ENCODE measurements at places on chromosomes 3 and 15. TPM values are rescaled to one million over a fixed set of nuclear protein-coding genes. Genes with fewer than 3 reads are reported as not detected.

The KCNAB1 gene
- total RNA-seq, result 9.1 TPM

The SMCO1 gene
- not detected for total RNA-seq

The MYO5A gene
- total RNA-seq, result 25.3 TPM

The C3orf52 gene
- total RNA-seq, result 50.2 TPM

The RCN2 gene
- 47.4 TPM for total RNA-seq

The LRRC2 gene
- total RNA-seq, result 0.81 TPM

The ALAS1 gene
- total RNA-seq, result 144 TPM

The ATP8B4 gene
- 29.2 TPM for total RNA-seq

The COL6A5 gene
- not detected for total RNA-seq

The PRTG gene
- 3.7 TPM for total RNA-seq

The RBP2 gene
- total RNA-seq, result not detected

DNA sequence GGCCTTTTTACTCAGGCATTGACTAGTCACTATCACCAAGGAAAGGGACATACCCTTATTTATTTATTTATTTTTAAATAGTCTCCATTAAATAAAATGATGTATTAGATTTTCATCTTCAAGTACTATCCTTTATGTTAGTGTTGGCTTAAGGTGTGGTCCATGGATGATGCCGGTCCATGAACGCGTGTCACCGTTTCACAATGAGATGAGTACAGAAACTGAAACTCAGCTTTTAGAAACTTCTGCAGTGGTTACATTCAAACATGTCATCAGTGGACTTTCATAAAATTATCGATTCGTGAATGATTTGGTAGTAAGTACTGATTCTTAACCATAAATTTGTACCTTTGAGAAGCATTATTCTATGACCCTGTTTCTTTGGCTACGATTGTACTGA, 166.6 kb downstream of the SATB1 start:
- no peak for DNase-seq

DNA sequence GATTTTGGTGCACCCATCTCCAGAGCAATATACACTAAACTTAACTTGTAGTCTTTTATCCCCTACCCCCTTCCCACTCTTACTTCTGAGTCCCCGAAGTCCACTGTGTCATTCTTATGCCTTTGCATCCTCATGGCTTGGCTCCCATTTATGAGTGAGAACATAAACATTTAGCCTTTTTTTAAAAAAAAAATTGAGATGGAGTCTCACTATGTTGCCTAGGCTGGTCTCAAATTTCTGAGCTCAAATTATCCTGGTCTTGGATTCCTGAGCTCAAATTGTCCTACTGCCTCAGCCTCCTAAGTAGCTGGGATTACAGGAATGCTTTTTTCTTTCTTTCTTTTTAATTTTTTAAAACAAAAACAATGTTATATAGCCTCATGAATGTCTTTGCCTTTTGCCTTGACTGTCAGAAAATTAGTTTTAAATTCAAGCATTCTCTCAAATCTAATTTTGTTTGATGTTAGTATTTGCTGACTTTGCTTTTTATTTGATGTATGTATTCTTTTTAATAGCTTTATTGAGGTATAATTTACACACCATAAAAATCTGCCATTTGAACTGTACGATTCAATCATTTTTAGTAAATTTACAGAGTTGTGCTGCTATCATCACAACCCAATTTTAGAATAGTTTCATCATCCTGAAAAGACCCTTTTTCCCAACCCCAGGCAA, 46.9 kb downstream of the NFKBIZ start:
- no peak for DNase-seq

DNA sequence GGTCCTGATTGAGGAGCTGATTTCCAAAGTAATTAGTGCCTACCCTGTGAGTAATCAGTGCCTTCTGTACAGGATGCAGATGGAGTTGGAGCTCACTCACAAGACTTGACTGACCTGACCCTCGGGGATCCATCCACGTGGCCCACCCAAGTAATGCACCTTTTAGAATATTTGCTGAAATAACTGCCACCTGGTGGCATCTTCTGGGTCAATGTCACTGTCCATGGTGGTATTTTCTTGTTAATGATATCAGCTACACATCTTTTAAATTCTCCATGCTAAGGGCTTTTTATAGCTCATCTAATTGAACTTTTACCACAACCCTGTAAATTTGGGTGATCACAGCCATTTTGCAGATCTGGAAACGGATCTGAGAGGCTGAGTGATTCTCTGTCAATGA, 74.3 kb upstream of the ANKRD34C start:
- no peak for DNase-seq

GRCh38 chr3:195388380-195388779, 54.4 kb downstream of the ACAP2 start:
- DNase-seq, result no peak

- DNase-seq, result peak; percentile 74
Measured at GRCh38 chr3:42653560-42654330, at the start of gene ZBTB47. Gene ZBTB47, plus strand, starts transcription at chr3:42653697. Its CDS starts 4,659 bp downstream, at chr3:42658356.

DNA sequence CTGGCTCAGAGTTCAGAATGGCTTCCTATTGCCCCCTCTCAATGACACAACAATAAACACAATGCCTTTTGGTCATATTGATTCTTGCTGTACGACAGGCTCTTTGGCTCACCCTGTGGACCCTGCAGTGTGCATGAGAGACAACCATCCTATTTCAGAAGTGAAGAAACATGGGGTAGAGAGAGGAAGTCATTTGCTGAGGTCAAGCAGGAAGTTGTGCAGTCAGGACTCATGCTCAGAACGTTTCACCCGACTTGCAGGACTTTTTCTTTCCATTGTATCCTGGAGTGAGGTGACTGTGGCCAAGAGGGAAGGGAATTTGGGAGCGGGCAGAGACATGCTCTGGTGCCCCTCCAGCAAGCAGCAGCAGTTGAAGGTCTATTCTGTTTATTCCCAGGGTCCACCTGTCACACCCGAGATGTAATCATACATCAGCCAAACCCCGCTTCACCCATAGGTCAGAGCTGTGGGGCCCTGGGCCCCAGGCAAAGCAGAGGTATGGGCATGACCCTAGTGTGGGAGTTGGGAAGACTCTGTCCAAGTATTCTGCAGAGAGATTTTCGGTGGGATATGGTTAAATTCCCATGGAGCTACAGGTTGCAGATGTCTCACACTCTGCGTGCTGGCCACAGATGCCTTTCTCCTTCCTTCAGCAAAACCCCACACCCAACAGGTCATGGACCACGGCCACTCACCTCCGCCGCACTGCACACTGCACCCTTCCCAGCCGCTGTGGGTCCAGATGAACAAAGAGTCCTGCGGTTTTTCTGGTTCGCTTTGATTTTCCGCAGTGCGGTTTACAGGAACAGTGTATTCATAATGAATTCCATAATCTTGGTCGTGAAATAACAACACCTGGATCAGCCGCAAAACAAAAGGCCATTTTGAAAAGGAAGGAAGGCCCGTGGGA, 290.6 kb downstream of the ADAMTS17 start:
- DNase-seq, result no peak

- no peak for DNase-seq
Measured at GRCh38 chr3:53680028-53680427, 166.2 kb downstream of the CHDH start.

- no peak for DNase-seq
Measured at GRCh38 chr3:14516738-14517345, 23.3 kb downstream of the GRIP2 start.

GRCh38 chr3:18716821-18717220, 291.7 kb upstream of the SATB1 start:
- DNase-seq, result no peak

DNA sequence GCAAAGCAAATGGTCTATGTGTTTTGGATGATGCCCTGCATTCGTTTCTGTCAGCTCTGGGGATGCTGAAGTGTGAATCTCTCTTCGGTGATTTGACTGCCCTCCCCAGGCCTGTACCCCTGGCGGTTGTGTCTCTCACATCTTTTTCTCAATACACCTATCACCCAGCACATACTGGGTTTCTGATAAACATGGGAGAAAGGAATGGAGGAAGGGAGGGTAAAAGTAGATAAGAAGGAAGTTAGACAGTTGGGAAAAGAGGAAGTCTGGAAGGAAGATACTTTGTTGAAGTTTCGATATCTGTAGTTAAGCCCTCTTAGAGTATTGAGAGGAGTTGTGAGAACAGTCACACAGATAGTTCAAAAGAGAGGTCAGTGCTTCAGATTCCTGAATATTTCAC, 35.8 kb upstream of the LRTM1 start:
- DNase-seq, result no peak

DNA sequence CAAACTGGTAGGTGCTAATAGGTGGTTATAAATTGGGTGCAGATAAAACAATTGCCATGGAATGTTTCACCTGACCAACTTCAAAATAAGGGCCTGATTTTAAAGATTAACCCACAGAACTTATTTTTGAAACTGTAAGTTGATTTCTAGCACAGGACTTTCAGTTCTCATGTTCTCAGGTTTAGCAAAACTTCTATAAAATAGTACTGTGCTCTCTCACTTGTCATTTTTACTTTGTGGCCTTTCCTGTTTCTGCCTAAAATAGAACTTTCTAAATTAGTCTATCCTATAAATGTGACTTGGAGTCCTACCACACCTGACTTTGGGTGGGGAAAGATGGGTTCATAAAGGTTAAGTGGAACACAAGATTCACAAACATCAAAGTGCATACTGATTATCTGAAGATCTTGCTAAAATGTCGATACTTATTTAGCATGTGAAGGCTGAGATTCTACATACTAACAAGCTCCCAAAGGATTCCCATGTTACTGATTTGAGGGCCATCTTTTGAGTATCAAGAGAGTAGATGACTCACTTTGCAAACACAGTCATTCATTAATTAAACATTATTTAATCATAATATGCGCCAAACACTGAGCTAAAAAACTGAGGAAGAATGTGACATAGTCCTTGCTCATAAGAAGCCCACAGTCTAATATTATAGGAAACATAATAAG, 38.6 kb downstream of the BTLA start:
- DNase-seq, result no peak

GRCh38 chr3:24374801-24375200, 119.8 kb downstream of the THRB start:
- no peak for DNase-seq

DNA sequence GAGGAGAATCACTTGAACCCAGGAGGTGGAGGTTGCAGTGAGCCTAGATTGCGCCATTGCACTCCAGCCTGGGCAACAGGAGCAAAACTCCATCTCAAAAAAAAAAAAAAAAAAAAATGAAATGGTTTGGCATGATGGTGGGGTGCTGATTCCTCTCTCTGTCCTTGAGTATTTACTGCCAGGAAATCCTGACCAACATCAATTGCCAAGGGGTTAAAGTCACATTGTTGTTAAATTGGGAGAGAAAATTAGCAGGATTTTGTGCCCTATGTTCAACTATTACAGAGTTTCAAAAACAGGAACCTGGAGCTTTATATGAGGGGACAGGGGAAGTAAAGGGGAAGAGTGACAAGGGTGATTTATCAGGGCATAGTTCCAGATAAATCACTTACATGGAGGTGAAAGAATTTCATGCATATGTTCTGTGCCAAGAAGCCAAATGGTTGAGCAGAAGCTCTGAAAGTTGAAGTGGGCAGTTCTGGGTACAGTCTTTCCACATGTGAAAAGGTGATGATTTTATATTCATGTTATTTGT, 70.5 kb upstream of the TSEN2 start:
- DNase-seq, result no peak

GRCh38 chr15:63809452-63809851, 24.3 kb downstream of the HERC1 start:
- no peak for DNase-seq

GRCh38 chr3:74756674-74757073, 142.2 kb upstream of the CNTN3 start:
- no peak for DNase-seq

GRCh38 chr3:140386357-140387100, 291.3 kb upstream of the TRIM42 start:
- no peak for DNase-seq

GRCh38 chr15:84766461-84767035, 18.2 kb downstream of the ZNF592 start:
- DNase-seq, result no peak

- no peak for DNase-seq
Measured at GRCh38 chr15:46753946-46754345, 963.4 kb upstream of the SEMA6D start.

GRCh38 chr15:60005352-60006202, 1.5 kb downstream of the FOXB1 start:
- DNase-seq, result no peak

GRCh38 chr3:155425396-155425795, 131.9 kb upstream of the STRIT1 start:
- no peak for DNase-seq

GRCh38 chr3:171901615-171902312, 58.6 kb downstream of the TMEM212 start:
- no peak for DNase-seq

- no peak for DNase-seq
Measured at GRCh38 chr3:31735667-31736066, 202.9 kb downstream of the STT3B start.

- no peak for DNase-seq
Measured at GRCh38 chr3:196207159-196207832, 3.9 kb downstream of the ZDHHC19 start.

DNA sequence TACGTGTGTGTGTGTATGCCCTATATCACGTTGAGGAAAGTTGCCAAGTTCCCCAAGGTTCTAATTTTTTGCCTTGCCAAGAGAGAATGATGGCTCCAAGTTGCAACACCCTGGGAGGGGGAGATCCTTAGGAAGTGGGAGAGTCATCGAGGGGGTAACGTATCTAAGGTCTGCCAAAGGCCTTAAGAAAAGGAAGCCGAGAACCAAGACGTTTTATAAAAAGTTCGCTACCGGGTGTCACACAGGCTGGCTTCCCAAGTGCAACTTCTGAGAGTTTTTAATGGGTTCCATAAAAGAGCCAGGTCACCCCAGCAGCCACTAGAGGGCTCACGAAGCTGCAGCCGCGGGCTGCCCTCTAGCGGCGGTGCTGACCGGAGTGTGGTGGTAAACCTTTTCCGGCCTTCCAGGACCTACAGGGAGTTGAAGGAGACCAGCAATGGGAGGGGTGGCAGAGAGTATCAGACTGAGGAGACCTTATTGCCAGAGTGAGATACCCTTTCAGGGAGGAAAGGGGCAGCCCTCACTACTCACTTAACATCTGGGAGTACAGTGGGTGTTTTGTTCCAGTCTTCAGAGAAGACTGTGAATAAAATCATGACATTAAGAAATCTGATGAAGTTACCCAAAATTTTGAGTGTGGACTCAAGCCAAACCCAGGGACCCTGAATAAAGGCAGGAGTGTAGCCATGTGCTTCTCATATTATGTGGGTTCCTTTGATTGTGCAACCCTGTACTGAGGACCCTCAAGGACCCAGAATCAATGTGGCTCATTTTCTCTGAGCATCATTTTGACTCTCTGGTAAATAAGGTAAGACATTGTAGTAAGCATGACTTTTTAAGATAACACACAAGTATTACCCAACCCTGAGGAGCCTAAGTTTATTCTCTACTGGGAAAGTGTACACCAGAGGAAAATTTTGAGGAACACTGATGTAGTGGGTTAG, 2.5 kb upstream of the RFX7 start:
- peak; percentile 90 for DNase-seq

DNA sequence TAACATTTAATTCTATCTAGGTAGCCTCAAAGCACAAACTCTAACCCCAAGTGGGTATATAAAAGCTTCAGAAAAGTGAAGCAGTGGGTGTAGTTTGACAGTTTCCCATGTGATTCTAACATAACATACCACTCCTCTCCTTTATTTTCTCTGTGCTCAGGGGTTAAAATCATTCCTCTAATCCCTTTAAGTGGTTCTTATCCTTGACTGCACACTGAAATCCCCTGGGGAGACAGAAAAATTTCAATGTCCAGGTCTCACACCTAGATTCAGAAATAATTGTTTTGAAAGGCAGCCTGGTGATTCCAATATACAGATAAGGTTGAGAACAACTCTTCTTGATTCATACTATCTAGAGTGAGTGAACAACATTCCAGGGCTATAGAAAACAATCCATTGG, 986.4 kb downstream of the ROBO1 start:
- no peak for DNase-seq

Data from ureter (tissue), 1 donor.